Stimulated activated CD8-positive, alpha-beta memory T cell treated with anti-CD3 and anti-CD28 coated beads, Interleukin-4, amount 100 ng/mL, for 1 hour (primary cell): ENCODE measurements at places on chromosomes 16 and 17.

DNA sequence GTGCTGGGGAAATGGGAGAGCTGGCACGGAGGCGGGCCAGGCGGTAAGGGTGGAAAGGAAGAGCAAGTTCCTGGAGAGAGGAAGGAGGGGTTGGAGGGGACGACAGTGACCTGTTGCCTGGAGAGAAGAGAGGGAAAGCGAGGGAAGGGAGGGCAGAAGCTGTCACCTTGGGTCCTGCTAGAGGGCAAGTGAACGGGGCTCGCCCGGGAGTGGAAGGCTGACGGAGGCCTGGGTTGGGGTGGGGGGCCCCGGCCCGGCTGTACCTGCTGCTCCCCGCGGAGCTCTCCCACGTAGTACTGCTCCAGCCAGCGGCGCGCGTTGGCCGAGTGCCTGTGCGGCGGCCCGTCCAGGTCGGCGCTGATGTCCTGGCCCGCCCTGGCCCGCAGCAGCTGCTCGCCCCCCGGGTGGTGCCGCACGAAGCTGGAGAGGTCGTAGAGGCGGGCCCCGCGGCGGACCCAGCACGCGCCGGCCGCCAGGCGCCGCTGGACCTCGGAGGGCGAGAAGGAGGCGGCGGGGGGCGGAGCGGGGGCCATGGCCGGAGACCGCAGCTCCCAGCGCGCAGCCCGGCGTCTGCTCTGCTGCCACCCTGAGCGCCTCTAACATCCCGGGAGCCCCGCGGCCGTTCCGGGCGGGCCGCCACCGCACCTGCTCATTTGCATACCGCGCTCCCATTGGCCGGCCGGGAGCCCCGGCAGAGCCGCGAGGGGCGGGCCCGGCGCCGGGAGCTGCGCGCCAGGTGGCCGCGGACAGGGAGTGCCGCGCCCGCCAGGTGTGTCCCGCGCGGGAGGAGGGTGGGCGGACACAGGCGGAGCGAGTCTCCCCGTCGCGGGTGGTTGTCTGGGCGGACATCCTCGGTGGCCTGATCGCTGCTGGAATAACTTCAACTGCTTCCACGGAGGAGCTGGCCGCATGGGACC, at the start of gene FA2H:
Gene FA2H (minus strand): TSS at position 598 of the 917 bp plus-strand sequence. CDS start 65 bp downstream, at position 533.
- peak; percentile 8 for DNase-seq

DNA sequence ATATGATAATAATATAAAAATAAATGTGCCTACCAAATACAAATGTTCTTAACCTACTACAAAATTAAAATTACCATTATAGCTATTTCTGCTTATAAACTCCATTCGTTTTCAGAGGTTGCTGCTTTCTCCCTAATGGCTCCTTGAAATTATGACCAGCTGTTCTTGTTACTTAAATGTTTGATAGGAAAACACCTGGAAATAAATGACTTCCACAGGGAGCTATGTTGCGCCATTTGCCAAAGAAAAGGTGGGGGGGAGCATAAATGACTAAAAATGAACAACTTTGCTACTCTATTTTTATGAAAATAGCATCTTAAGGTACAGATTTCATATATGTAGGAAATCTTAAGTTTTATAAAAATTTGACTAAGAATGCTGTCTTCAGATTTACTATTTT, 157.5 kb upstream of the MON1B start:
- DNase-seq, result no peak

- no peak for DNase-seq
Measured at GRCh38 chr17:4001048-4001590, 36.9 kb upstream of the ATP2A3 start.

DNA sequence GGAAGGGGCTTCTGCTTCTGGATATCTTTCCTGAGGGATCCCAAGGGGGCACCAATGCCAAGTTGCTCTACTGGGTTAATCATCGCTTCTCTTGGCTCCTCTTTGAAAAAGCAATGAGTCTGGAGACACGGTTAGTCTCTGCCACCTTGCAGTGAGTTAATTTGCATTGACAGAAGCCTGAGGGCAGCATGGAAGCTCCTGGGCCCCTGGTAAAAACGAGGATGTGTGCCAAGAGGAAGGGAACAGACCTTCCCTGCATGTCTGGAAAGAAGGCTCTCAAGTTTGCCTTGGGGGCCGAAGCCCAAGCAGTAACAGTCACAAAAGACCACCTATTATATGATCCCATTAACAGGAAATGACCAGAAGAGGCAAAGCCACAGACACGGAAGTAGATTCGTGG, 86.7 kb downstream of the IRX5 start:
- DNase-seq, result no peak

DNA sequence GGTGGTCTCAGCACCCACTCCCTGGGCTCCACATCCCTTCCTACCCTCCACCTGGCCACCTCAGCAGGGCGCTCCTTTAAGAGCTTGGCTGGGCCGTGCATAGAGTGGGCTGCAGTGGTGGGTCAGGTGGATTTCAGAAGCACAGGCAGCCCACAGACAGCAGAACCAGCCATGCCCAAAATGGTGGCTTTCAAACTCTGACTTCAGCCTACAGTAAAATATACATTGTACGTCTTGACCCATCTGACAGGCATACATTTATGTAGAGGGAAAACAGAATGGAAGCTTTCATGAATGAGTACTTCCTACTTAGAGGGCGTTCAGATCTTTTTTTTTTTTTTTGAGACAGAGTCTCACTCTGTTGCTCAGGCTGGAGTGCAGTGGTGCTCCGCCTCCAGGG, 26.0 kb upstream of the LASP1NB start:
- no peak for DNase-seq

DNA sequence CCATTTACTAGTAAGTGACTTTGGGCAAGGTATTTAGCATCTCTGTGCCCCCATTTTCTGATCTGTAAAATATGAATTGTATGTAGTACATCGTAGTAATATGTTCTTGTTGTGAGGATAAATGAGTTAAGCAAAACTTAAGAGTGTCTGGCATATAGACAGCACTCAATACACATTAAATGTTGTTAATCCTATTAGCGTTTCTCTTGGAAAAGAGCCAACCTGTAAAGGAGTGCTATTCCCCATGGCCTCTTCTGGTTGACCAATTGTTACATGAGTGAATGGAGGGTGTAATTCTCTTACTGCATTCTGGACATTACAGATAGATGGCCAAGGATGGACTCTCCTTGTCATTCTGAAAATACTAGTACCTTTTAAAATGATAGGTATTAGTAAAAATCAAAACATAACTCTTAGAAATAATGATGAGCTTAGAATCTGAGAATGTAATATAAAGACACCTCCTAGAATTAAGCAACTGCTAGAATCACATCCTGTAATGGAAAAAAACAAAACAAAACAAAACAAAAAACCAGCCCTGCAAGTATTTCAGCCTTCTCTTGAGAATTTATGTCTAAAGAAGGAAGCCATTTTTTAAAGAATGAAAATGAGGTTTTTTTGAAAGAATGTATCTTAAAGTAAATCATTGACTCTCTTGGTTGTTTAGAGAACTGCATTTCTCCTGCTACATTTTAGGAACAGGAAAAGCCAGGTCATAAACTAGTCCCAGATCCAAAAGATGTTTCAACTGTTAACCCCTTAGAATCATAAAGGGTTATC, 30.5 kb downstream of the IQCK start:
- no peak for DNase-seq

- DNase-seq, result no peak
Measured at GRCh38 chr16:12902511-12903372, 1.3 kb downstream of the SHISA9 start.

DNA sequence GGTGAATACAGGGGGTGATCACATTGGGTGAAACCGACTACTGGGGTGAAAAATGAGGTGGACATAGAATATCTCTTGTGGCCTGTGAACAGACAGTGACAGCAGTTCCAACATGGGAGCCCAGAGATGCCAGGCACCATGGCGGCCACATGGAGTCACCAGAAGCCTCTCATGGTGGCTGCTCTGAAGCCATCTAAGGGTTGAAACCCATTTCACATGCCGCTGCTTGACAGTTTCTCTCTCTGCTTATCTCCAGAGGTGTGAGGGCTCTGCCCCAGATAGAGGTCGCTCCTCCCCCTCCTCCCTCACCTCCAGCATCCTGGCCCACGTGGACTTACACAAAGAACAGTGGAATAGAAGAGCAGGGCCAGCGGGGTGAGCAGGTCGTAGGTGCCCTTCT, 37.9 kb upstream of the PIK3R6 start:
- no peak for DNase-seq
